Hypothalamus (tissue), 51 donors: ENCODE measurements at places on chromosomes 13 and 19.
A peak's percentile ranks its signal among the peaks of the same experiment; 100 is the strongest.

DNA sequence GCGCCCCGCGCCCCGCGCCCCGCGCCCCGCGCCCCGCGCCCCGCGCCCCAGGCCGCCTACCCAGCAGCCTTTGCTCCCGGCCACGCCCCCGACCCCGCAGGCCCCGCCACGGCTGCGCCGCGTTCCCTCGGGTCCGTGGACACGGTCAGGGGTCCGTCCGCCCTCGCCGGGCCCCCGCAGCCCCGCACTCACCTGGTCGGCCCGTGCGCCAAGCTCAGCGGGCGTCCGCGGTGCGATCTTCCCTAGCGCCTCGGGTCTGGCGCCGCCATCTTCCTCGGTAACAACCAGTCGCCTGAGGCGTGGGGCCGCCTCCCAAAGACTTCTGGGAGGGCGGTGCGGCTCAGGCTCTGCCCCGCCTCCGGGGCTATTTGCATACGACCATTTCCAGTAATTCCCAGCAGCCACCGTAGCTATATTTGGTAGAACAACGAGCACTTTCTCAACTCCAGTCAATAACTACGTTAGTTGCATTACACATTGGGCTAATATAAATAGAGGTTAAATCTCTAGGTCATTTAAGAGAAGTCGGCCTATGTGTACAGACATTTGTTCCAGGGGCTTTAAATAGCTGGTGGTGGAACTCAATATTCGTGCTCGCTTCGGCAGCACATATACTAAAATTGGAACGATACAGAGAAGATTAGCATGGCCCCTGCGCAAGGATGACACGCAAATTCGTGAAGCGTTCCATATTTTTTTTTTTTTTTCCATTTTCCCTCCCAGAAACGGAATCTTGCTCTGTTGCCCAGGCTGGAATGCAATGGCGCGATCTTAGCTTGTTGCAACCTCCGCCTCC lies at the start of the genes MED16 and RNU6-9:
MED16 (minus strand) TSS at position 294 of the 796 bp plus-strand sequence. CDS start 2,056 bp downstream, outside the sequence.
RNU6-9 (plus strand) TSS at position 591 of the 796 bp plus-strand sequence.
- peak; percentile 50 for DNase-seq

- no peak for DNase-seq
These were observed 155.2 kb upstream of the IPO5 start for GRCh38 chr13:97798171-97798821.

GRCh38 chr13:77213644-77214043 lies 113.2 kb downstream of the MYCBP2 start:
- DNase-seq: no peak

DNA sequence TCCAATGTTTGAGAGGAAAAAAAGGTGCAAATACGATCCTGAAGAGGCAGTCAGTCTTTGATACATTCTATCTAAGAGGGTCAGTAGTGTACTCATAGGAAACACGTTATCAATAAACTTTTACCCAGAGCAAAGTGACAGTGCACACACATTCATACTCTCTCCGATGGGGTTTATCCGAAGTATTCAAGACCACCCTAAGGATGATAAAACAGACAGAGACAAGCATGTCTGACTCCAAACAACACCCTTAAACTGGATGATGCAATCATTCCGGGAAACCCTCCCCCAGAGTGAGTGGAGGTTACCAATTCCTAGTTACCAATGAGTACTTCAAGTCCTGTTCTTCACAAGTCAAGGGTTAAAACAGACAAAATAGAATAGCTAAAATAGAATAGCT lies 79.1 kb downstream of the DNAJC3 start:
- no peak for DNase-seq

DNA sequence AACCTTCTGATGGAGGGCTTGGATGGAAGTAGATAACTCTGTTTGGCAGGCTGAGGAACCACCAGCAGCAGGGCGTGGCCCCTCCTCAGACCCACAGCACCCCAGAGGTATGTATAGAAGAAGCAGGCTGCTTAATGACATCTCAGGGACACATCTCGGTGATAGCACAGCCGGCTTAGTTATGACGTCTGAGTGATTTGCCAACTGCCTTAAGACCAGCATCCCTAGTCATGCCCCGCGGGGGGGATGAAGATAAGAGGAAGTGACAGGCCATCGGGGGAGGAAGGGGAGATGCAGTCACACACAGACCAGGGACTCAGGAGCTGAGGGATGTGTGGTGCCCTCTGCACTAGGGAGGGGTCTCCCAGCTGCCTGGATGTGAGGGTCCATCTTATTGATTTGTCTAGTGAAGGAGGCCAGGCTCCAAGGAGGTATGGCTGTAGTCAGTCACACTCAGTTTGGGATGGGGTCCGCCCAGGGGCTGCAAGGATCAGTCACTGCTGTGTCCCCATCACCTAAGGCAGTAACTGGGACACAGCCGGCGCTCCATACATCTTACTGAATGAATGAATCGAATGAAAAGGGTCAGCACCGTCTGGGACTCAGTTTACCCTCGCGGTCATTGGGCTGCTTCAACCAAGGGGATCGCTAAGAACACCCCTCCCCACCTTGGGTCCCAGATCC lies 19.2 kb upstream of the ERCC1 start:
- DNase-seq: no peak

- no peak for DNase-seq
These were observed 97.2 kb downstream of the SUCLA2 start for GRCh38 chr13:47903836-47904235.

DNA sequence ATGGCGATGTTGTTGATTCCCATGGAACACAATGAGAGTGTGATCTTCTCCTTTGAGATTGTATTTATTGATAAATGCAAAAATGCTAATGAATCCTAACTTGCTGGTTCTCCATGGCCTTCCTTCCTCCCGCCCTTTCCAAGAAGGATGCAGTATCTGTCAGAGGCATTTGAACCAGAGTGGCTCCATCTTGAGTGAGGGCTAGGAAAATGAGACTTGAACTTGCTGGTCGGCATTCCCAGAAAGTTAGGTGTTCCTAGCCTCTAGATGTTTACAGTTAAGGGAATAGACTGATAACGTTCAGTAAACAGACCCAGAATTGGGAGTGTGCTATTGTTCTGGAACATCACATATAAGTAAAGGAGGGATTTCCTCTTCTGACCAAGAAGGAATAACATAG lies 44.2 kb upstream of the PSG2 start:
- DNase-seq: no peak
